Activated CD4-positive, alpha-beta T cell treated with anti-CD3 and anti-CD28 coated beads, Interleukin-2, Interleukin-4, amounts not matched to agents 100 ng/mL and 50 ng/mL, durations not matched to agents 16 hours and 8 hours (primary cell): ENCODE measurements at places on chromosomes 11 and 22.

DNA sequence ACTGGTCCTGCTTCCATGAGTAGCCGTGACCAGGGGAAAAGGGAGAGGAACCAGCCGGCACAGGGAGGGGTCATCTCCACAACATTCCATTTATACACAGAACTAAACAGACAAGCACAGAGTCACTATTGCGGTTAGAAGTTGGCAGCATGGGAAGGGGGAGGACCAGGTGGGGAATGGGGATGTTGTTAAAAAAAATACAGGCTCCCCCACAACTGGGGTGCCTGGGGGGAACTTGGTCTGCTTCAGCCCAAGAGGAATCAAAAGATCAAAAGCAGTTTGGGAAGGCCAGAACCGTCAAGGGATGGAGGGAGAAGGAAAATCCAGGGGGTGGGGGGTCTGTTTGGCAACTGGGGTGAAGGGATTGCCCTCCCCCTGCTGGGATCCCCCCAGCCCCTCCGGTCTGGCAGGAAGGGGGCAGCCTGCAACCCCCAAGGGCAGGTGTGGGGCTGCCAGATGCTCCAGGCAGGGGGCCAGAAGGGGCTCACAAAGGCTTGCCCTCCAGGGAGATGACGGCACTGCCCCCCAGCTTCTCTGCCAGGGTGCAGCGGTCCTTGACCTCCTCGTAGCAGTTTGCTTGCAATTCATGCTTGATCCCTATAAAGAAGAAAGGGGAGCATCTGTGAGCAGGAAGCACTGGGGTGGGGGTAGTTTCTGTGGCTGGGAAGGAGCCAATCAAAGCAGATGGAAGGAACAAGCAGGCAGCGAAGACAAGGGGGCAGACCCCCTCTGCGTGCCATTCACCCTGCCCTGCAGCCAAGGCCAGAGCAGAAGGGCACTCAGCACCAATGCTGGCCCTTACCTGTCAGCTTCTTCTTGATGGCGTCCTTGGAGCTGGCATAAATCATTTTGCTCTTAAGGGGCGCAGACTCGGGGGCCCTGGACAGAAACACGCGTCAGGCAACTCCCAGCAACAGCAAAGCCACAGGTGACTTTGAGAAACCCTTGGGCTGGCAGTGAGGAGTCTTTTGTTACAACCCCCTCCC, 2.8 kb downstream of the CFL1 start:
- no peak for DNase-seq

DNA sequence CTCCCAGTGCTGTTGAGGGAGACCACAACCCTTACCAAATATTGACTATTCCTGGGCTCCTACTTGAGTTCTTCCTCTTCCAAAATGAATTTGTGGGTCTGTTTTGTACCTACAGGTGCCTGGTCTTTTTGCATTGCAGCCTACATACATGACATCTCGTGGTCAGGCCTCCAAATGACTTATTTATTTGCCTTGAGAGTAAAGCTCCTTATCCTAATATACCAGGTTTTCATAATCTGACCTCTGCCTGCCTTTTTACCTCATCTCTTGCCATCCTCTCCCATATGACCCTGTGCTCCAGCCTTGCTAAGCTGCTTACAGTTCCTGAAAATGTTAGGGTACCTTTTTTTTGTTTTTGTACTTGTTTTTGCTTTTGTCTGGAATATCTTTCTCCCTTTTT, 130.4 kb downstream of the UVRAG start:
- DNase-seq, result no peak

DNA sequence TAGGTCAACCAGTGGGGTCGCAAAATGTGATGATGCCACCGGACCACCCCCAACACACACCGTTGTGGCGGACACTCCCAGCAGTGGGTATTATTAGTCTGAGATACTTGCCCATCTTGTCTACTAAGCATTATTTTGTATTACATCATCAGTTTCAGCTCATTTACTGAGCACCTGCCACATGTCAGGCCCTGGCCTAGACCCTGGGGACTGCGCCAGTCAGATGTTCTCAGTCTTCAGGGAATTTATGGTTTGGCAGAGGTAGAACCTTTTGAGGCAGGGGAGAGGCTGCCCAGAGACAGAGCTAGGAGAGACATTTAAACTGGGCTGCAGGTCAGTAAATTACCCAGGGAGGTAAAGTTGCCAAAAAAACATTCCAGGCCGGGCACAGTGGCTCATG, 43.1 kb upstream of the GCAT start:
- DNase-seq, result no peak

- DNase-seq, result no peak
These were observed 132.4 kb downstream of the TENM4 start for GRCh38 chr11:79308429-79308828.

- DNase-seq, result no peak
These were observed 92.6 kb downstream of the FAT3 start for GRCh38 chr11:92317222-92317621.

GRCh38 chr11:111528557-111528956, 12.0 kb upstream of the LAYN start:
- DNase-seq, result peak; percentile 24

DNA sequence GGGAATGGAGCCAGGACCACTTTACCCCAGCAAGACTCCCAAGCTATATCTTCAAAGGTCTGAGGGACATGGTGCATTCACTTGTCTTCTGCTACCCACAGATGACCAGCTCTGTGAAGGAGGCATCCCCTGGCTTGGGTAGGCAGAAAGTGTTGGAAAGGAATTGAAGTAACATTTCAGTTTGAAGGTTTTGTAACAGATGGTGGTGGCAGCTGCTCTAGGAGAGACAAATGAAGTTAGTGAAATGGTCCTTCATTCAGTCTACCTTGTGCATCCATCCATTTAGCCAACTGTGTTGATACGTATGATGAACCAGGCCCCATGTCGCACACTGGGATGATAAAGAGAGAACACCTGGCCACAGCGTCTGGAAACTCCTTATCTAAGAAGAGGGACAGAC, 140.5 kb downstream of the COMMD9 start:
- no peak for DNase-seq

DNA sequence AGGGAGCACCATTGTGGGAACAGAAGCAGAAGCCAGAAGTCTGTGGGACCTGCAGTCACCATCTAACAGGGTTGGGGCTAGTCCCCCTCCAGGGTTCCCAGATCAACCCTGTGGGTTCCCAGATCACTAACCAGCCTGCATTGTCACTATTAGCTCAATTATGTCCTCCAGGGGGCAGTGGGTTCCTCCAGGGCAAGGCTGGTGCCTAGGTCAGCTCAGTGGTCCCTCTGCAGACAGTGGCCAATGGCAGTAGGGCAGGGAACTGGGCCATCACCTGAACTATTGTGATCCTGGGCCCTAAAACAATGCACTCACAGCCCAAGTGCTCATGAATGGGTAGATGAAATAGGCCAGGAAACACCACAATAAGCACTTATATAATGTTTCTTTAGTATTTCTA, 18.8 kb upstream of the PRSS23 start:
- DNase-seq, result no peak

- DNase-seq, result no peak
These were observed 5.6 kb downstream of the UVRAG start for GRCh38 chr11:75820645-75821044.

- peak; percentile 88 for DNase-seq
These were observed 31.0 kb downstream of the TMPRSS5 start for GRCh38 chr11:113675003-113675561.

- no peak for DNase-seq
These were observed 212.4 kb downstream of the BRD1 start for GRCh38 chr22:49614966-49615965.

DNA sequence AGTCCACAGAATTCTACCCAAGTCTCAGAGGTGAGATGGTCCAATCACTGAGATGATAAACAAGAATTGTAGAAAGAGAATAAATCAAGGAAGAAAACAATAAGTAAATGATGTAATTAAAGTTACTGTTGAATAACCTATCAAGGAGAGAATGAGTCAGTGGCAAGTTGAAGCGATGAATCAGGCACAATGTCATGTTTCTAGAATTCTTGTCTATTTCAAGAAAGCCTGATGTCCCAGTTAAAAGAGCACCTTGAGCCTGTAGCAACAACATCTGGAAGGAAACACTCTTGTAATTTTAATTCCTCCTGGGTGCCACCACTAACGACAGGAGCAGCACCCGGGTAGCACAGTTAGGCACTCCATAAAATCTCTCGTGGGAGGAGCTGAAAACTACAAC, 67.9 kb upstream of the SLC35C1 start:
- no peak for DNase-seq

GRCh38 chr22:20114506-20115475, 1.1 kb upstream of the RANBP1 start:
- no peak for DNase-seq

GRCh38 chr11:134034496-134035381, 34.1 kb upstream of the JAM3 start:
- no peak for DNase-seq

DNA sequence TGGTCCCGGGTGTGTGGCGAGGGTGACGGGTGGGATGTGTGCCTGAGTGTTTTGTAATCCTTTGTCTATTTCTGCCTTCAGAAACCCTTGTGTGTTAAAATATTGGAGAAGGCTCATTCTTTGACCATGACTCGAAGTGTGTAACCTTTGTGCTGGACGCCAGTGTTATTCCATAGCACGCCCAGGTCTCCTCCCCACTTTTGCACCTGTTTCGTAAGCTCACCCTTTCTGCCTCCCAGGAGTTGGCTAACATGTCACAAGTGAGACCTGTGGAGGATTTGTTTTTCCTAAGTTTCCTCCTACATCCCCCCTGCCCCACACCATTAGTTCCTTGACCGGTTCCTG, 382 bp downstream of the C11orf54 start:
- no peak for DNase-seq

- DNase-seq, result no peak
These were observed 54.8 kb downstream of the IGSF9B start for GRCh38 chr11:133901999-133902398.

GRCh38 chr22:35292786-35293185, 6.9 kb upstream of the TOM1 start:
- DNase-seq, result no peak

DNA sequence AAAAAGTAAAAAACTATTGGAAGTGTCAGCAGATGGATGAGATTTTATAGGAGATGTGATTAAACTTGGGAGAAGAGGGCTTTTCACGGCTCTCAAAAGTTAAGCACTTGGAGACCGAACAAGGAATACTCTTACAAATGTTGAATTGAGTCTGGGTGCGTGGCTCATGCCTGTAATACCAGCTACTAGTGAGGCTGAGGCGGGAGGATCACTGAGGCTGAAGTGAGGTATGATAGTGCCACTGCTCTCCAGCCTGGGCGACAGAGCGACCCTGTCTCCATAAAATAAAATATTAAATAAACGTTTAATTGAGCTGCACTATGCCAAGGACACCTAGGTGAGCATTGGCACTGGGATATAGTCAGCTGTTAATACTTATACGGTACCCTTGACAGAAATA, 1.9 kb downstream of the CEP57 start:
- no peak for DNase-seq

GRCh38 chr11:28837599-28837998, 729.4 kb downstream of the METTL15 start:
- no peak for DNase-seq

DNA sequence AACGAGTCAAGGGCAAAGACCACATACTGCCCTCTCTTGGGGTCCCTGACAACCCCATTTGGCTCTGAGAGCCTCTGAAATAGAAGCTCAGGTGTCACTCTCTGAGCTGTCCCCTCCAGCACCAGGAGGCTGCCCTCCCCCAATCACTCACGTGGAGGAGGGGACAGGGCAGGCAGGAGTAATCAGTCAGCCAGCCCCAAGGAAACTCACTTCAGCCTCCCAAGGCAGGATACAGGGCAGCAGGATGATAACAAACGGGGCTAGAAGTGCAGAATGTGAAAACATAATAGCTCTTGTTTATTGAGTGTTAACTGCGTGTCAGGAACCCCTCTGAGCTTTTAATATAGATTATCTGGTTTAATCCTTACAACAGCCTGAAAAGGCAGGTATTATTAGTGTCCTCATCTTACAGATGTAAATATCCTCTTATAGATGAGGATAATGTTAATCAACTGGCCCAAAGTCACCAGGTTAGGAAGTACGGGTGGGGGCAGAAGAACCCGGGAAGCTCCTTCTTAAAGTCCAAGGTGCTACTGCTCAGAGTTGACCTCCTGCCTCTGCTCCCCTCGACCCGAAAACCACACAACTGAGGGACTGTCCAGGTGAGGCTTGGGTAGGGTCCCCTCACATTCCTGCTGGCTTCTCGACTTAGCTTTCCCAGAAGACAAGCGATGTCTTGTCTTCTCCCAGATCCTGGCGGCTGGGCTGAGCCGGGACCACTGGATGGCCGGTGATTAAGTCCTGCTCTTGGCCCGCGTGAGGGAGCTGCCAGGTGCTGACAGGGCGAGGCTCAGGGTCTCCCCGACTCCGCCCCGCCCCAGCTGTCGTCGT, 2.7 kb downstream of the CHRM4 start:
- DNase-seq, result no peak

DNA sequence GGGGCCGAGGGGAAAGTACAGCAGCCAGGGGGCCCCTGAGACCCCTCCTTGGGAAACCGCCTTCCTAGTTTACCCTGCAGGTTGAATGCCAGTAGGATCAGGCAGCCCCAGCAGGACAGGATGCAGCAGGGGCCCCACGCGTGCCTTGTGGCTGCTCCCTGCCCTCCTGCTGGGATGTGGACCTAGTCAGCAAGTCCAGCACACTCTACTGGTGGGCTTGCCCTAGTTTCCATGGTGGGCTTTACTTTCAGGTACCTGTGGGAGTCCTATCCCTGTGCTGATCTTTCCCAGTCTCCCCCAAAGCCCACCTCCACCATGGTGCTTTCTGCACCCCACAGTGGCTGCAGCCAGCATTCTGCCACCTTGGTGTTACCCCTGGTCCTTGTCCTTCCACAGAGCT, 22.2 kb downstream of the SHISA8 start:
- no peak for DNase-seq

- no peak for DNase-seq
These were observed 4.8 kb upstream of the CHRNA10 start for GRCh38 chr11:3675971-3676370.

DNA sequence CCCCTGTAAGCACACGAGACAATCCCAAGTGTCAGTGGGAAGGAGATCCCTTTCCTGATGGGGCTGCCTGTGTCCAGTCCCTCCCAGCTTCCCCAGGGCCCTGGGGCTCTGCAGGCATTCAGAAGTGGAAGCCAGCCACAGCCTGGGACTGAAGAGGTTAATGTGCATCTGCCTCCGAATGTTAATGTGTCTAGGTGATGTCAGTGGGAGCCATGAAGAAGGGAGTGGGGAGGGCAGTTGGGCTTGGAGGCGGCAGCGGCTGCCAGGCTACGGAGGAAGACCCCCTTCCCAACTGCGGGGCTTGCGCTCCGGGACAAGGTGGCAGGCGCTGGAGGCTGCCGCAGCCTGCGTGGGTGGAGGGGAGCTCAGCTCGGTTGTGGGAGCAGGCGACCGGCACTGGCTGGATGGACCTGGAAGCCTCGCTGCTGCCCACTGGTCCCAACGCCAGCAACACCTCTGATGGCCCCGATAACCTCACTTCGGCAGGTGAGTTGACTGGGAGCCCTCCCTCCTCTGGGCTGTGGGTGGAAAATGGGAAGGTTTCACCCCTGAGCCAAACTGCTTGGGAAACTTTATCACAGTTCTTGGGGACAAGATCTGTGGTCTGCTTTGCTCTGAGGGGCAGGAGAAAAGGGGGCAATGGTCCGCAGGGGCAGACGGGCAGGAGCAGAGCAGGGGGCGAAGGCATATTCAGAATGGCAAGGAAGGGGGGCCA, at the start of gene MCHR1:
Gene MCHR1, plus strand, starts transcription at position 236 of the 715 bp plus-strand sequence. Its CDS starts 169 bp downstream, at position 405.
- no peak for DNase-seq
